GM03348 (cell line): ENCODE measurements at places on chromosomes 5 and 9.

GRCh38 chr5:133297293-133297692, 245.5 kb downstream of the HSPA4 start:
- no peak for DNase-seq

DNA sequence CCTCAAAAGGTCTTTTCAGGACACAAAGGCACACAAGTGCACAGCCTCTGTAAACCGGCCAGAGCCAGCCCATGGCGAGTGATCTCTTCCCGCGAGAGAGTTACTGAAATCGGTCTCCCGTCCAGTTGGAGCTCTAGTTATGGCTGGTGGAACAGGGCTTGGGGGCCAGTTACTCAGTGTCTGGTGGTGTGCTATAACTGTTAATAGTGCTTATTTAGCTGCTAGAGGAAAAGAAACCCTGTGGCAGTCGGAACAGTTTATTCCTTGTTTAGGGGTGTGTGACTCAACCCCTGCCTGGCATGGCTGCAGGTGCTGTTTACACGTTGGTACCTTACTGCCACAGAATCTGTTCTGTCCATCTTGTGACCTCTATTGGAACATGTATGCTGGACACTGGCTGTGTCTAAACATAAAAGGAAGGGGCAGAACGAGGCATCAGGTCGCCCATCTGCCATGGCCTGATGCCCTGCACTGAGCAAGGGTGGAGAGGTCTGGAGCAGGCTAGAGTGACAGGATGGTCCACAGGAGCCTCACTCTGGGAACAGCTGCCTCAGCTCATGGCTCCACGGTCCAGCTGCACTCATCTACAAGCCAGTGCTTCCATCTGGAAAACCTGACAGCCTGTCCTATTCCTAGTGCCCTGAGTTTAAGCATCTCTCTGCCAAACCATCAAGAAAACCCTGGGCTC, 49.6 kb upstream of the SIMC1 start:
- no peak for DNase-seq

DNA sequence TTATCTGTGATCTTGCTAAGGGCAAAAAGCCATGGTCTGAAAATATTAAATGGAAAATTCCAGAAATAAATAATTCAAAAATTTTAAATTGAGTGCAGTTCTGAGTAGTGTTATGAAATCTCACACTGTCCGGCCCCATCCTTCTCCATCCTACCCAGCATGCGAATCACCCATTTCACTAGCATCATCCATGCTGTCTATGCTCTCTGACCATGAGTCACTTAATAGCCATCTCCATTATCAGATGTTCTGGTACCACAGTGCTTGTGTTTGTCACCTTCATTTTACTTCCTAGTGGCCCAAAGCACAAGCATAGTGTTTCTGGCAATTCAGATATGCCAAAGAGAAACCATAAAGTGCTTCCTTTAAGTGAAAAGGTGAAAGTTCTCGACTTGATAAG, 63.3 kb upstream of the SMC5 start:
- DNase-seq: peak; percentile 23

DNA sequence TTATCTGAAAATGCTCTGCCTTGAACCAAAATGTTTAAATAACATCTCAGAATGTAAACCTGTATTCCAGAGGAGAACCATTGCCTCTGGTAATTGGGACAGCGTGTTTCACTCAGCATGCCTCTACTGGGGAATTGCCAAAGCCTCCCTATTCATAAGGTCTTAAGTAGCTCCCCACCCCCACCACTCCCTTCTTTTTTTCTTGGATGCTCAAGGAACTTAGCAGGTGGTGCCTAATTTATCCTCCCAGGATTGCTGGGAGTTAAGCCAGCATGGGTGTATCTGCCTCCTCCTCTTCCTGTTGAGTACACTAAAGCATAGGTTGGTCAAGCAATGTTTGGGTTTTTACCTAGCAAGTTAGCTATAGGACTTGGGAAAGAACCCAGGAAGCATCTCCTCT, 220.2 kb downstream of the DMAC1 start:
- no peak for DNase-seq
